ENCODE measurements at places on chromosomes 12 and 14.

DNA sequence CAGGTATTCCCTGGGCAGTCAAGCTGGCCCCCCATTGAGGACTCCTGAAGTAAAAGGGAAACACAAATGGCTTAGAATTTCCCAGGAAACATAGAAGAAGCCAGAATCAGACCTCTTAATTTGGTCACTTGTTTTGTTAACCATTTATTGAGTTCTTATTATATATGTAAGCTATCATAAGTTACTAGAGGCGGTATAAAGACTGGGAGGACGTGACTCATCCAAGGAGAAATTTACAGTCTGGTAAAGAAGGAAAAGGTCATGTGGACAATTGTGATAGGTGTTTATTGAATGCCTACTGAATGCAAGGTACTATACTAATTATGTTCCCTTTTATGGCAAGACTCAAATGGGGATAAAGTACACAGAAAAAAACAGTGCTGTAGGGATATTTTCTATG lies 146.7 kb downstream of the DYRK2 start:
- no peak for DNase-seq

DNA sequence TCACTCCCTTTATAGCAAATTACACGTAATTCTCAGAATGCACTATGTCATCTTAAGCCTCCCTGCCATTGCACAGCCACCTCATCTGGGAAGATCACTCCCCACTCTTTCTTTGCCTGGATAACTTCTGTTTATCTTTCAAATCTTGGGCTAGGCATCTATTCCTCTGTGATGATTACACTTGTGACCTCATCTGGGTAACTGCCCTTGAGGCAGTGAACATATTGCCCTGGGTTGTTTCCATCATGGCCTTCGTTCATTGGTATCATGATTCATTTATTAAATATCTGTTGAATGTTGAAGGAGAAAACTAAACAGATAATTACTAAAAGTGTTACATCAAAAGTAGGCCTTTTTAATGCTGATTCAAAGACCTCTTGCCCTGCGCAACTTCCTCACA lies 26.2 kb upstream of the PDE3A start:
- no peak for DNase-seq

- DNase-seq: no peak
Measured at GRCh38 chr12:6154730-6155459, 30.4 kb upstream of the VWF start.

GRCh38 chr12:49680075-49680474 lies 27.1 kb downstream of the FMNL3 start:
- DNase-seq: no peak

DNA sequence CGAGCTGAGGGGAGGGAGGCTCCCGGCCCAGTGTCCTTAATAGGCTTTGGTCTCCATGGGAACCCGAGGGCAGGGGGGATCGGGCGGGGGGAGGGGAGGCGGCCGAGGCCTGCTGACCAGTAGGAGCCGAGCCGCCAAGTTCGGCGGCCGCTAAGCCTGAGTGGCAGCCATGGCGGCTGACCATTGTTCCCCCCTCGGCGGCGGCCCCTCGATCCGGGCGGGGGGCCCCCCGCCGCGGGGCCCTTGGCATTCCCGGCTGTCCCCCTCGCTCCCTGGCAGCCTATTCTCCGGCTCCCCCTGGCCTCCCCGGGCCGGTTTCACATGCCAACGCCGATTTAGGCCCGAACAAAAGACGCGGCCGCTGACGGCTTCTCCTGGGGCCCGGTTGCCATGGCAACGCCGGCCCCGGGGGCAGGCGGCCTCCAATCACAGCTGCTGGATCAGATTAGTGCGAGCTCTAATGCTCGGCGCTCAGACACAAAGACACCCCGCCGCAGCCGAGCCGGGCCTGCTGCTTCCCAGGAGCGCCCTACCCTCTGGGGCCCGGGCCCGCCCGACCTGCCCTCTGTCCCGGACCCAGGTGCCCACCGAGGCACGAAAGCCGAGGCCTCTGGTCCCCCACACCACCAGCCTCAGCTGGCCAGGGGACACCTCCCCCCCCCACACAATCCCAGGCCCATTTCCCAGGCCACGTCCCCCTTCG lies 7.3 kb downstream of the MSI1 start:
- DNase-seq: no peak

- no peak for DNase-seq
Measured at GRCh38 chr14:52150162-52150561, 81.3 kb upstream of the NID2 start.

DNA sequence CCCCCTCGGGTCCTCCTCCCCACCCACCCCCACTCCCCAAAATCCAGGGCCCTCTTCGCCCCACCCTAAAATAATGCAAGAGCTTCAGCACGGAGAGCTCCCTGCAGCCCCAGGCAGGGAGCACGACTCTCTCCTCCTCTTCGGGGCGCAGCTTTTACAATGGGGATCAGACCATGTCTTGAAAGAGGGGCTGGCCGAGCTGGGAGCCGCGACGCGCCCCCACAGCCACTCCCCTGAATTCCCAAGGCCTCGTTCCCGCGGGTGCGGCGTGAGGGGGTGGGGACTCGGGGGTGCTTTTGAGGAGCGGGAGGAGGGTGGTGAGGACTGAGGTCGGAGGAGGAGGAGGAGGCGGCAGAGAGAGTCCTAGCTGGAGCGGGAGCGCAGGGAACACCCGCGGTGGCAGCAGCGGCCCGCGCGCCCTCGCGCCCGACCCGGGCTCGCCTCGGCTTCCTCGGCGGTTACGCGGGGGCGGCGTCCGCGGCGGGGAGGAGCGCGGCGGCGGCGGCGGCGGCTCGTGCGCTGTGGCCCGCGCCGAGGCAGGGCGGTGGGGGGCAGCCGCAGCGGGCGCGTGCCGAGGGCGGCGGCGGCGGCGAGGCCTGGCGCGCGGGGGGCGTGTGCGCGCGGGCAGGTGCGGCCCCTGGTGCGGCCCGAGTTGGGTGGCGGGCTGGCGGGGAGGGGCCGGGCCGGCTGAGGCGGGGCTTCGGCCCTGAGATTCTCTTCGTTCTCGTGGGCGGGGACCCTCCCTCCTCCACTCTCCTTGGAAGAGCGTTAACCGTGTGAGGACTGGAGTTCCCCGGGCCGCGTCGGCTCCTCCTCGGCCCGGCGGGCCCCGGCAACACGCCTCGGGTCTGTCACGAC lies at the start of gene ANKS1B:
Gene ANKS1B (minus strand): TSS at position 666 of the 858 bp plus-strand sequence. CDS start 699 bp downstream, outside the sequence.
- peak; percentile 52 for DNase-seq

All from A549 (cell line).